ENCODE measurements at places on chromosomes 5 and 9.
A peak's percentile ranks its signal among the peaks of the same experiment; 100 is the strongest.

DNA sequence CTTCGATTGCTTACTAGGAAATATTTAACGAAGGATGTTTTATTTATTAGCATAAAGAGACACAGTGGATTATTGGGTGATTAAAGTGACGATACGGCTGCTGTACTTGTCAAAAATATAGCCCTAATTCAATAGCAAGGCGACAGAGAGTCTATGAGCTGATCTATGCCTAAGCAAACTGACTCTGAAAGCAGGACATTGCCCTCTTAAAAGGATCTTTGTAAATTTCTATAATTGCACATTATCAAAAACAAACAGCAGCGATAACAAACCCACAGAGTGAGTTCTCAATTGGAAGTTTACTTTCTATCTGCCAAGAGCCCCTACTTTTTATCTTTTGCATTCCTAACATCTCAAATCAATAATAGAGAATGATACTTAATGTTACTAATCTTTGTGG, 31.4 kb downstream of the TLX3 start:
- H3K36me3 ChIP-seq, result no peaks in the 10 kb centered on the region
- H3K4me3 ChIP-seq, result no peak overlapping the region
- no peak for DNase-seq
- no peak overlapping the region for H3K27ac ChIP-seq
- no peaks in the 10 kb centered on the region for H3K4me1 ChIP-seq

DNA sequence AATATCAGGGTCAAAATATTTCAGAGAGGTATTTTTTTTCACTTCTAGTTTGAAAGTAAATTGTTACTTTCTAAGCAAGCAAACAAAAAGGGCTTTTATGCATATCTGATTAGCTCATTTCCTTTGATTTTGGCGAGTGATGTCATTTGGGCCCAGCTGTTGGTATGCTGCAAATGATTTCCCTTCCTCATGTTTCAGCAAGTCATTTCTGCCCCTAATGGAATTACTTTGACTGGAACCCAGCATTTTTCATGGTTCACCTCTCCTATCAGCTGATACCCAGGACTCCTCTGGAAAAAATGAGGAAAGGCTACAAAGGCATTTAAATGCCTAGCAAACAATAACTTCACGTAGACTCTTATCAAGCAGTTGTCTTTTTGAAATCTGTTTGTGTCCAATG, 500.6 kb downstream of the EBF1 start:
- DNase-seq, result no peak
- H3K4me1 ChIP-seq, result no peaks in the 10 kb centered on the region
- no peak overlapping the region for H3K4me3 ChIP-seq
- H3K36me3 ChIP-seq, result no peaks in the 10 kb centered on the region
- H3K27ac ChIP-seq, result no peak overlapping the region

- DNase-seq, result no peak
- no peak overlapping the region for H3K27ac ChIP-seq
- H3K27me3 ChIP-seq, result peaks cover 7% of the 10 kb centered on the region
- H3K4me3 ChIP-seq, result no peak overlapping the region
- no peaks in the 10 kb centered on the region for H3K4me1 ChIP-seq
Measured at GRCh38 chr9:79962836-79963235, 391.1 kb downstream of the TLE4 start.

DNA sequence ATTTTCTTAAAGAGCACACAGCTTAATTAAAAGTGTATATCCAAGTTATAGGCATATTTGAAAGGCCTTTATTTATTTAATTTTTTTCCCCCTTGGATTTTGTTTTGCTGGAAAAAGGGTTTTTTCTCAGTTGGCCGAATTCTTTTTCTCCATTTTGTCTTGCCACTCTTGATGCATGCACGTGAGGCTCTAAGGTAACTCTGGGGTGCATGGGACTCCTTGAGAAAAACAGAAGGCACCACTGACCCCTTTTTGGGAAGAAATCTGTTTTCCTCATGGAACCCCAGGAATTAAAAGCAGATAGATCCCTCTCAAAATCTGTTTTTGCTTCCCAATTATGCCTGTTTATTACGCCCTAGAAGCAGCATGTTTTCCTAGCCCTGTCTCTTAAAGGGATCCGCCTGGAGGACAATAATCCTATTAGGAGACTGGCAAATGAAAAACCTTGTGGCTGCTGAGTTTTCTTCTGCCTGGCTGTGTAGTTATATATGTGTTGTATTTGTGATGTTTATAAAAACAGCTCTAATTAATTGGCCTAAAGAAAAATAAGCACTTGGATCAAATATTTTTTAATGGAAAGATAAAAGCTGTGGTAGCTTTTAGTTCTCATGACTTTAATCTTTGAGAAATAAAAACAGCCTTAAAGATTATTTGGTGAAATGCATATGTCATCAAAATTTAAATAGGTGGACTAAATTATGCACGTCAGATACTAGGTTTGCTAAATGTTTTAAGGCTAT, 435.1 kb upstream of the CDH9 start:
- H3K27ac ChIP-seq, result no peak overlapping the region
- no peaks in the 10 kb centered on the region for H3K4me1 ChIP-seq
- H3K36me3 ChIP-seq, result no peaks in the 10 kb centered on the region

DNA sequence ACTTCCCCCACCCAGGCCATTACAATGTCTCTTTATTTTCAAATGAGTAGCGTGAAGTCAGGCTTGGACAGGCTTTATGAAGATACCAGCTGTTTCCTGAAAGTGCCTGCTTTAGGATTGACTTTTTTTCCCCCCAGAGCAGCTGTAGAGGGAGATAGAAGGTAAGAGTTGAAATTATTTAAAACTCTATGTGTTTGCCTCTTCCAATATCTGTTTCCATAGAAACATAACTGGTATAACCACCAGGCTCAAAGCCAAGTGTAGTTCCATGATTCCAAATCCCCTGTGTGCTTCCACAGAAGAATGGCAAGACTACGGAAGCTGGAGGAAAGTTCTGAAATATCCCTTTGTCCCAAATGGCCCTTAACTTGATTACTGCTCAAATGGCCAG, 87.4 kb upstream of the TBC1D2 start:
- H3K27ac ChIP-seq, result no peak overlapping the region
- H3K27me3 ChIP-seq, result no peaks in the 10 kb centered on the region
- no peak for DNase-seq
- H3K4me3 ChIP-seq, result no peak overlapping the region

GRCh38 chr5:170640731-170641588, 137.1 kb downstream of the KCNIP1 start:
- H3K4me3 ChIP-seq, result no peak overlapping the region
- no peaks in the 10 kb centered on the region for H3K4me1 ChIP-seq
- H3K27me3 ChIP-seq, result peaks cover 4% of the 10 kb centered on the region
- H3K27ac ChIP-seq, result no peak overlapping the region

DNA sequence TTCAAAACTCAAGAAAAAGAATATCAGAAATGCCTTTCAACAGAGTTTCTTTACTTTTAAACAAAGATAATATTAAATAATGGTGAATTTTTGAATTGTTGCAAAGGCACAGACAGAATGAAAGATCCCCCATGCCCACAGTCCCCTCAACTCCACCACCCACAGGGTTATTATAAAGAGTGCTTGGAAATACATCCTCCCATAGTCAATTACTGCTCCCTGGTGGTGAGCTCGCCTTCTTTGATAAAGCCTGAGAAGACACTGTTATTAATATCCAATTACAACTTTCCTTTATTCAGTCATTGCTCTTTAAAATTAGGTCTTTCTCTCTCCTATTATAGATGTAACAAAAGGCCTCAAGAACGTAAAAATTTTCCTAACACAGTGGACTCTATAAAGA, 490.2 kb upstream of the RORB start:
- H3K27me3 ChIP-seq, result no peaks in the 10 kb centered on the region
- no peak for DNase-seq
- no peaks in the 10 kb centered on the region for H3K36me3 ChIP-seq
- H3K4me3 ChIP-seq, result no peak overlapping the region

GRCh38 chr5:90263102-90263820, 146.3 kb downstream of the CETN3 start:
- DNase-seq, result no peak
- H3K27me3 ChIP-seq, result no peaks in the 10 kb centered on the region
- no peak overlapping the region for H3K27ac ChIP-seq
- H3K36me3 ChIP-seq, result no peaks in the 10 kb centered on the region
- H3K4me3 ChIP-seq, result no peak overlapping the region

GRCh38 chr9:73919712-73920111, 577.4 kb upstream of the RORB start:
- no peaks in the 10 kb centered on the region for H3K27me3 ChIP-seq
- no peak overlapping the region for H3K27ac ChIP-seq
- DNase-seq, result no peak
- H3K4me1 ChIP-seq, result no peaks in the 10 kb centered on the region

DNA sequence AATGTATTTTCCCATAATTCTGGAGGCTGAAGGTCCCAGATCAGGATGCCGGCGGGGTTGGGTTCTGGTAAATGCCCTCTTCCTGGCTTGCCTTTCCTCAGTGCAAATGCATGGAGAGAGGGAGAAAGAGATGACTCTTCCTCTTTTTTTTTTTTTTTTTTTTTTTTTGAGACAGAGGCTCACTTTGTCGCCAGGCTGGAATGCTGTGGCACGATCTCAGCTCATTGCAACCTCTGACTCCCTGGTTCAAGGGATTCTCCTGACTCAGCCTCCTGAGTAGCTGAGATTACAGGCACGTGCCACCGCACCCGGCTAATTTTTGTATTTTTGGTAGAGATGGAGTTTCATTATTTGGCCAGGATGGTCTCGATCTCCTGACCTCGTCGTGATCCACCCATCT, 300.0 kb upstream of the TAS2R1 start:
- H3K36me3 ChIP-seq, result no peaks in the 10 kb centered on the region
- no peak for DNase-seq
- H3K27me3 ChIP-seq, result no peaks in the 10 kb centered on the region
- no peaks in the 10 kb centered on the region for H3K4me1 ChIP-seq
- H3K4me3 ChIP-seq, result no peak overlapping the region

DNA sequence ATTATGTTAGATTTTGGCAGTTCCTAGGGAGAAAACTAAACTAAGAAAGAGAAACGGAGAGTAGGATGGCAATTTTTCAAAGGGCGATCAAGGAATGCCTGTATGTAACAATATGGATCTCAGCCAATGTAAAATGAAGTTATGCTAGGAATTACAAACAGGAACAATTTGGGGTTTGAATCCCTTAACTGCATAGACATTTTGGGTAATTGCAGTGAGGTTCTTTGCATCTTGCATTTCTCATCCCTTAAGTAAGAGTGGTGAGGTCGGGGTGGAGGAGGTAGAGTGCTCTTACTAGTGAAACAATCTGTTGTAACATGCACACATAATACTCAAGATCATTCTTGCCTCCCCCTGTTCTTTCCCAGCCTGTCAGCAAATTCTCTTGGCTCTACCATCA, 137.6 kb downstream of the NPR3 start:
- no peaks in the 10 kb centered on the region for H3K4me1 ChIP-seq
- DNase-seq, result no peak
- H3K36me3 ChIP-seq, result no peaks in the 10 kb centered on the region
- H3K27ac ChIP-seq, result no peak overlapping the region
- no peak overlapping the region for H3K4me3 ChIP-seq
- H3K27me3 ChIP-seq, result no peaks in the 10 kb centered on the region

- no peaks in the 10 kb centered on the region for H3K27me3 ChIP-seq
- no peak overlapping the region for H3K27ac ChIP-seq
- H3K4me3 ChIP-seq, result no peak overlapping the region
- DNase-seq, result no peak
Measured at GRCh38 chr9:86735772-86736458, 211.4 kb downstream of the GAS1 start.

GRCh38 chr9:3567988-3568387, 42.2 kb upstream of the RFX3 start:
- no peak for DNase-seq
- no peak overlapping the region for H3K4me3 ChIP-seq
- H3K36me3 ChIP-seq, result no peaks in the 10 kb centered on the region
- H3K4me1 ChIP-seq, result no peaks in the 10 kb centered on the region

- H3K36me3 ChIP-seq, result no peaks in the 10 kb centered on the region
- no peaks in the 10 kb centered on the region for H3K4me1 ChIP-seq
- H3K27ac ChIP-seq, result no peak overlapping the region
- DNase-seq, result no peak
- H3K27me3 ChIP-seq, result no peaks in the 10 kb centered on the region
- peak overlapping the region; percentile 41 for H3K4me3 ChIP-seq
Measured at GRCh38 chr9:38227061-38227540, 158.1 kb upstream of the SHB start.

GRCh38 chr5:37771203-37771611, 68.6 kb downstream of the GDNF start:
- DNase-seq, result no peak
- H3K4me1 ChIP-seq, result no peaks in the 10 kb centered on the region
- no peak overlapping the region for H3K27ac ChIP-seq
- no peaks in the 10 kb centered on the region for H3K36me3 ChIP-seq
- H3K4me3 ChIP-seq, result no peak overlapping the region

DNA sequence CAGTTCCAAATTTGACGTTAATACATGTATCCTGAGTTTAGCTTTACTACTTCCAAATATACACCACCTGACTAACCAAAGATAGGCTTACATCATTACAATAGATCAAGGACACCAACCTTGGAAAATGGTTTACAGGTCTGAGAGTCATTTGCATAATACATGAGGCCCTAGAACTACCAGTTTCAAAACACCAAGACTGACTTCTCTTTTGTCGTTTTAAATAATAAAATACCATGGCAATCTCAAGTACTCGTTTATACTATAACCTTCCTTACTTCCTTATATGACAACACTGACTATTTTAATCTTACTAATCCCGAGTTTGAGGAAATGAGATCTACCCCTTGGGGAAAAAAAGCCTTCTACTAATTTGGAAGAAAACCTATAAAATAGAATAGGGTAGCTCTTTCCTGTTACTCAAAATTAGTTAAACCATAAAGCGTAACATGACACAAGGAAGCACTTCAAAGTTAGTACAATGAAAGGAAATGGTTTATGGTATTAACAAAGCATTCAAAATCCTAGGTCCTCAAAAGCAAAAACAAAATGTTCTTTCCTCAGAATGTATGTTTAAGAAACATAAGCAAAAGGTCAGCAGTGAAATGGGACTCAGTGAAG, 42.1 kb downstream of the UBQLN1 start:
- H3K4me1 ChIP-seq, result no peaks in the 10 kb centered on the region
- H3K27ac ChIP-seq, result no peak overlapping the region
- no peaks in the 10 kb centered on the region for H3K27me3 ChIP-seq
- H3K4me3 ChIP-seq, result no peak overlapping the region
- no peak for DNase-seq

DNA sequence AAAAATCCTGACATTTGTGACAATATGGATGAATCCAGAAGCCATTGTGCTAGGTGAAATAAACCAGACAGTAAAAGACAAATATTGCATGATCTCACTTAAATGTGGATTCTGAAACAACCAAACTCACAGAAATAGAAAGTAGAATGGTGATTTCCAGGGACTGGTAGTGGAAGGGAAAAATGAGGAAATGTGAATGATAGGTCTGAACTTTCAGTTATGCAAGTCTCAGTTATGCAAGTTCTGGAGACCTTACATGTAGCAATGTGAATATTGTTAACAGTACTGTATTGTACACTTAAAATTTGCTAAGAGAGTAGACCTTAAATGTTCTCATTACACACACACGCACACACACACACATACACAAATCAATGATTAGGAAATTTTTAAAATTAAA, 84.9 kb downstream of the SLCO4C1 start:
- no peak overlapping the region for H3K4me3 ChIP-seq
- H3K27me3 ChIP-seq, result no peaks in the 10 kb centered on the region
- no peaks in the 10 kb centered on the region for H3K36me3 ChIP-seq
- H3K4me1 ChIP-seq, result no peaks in the 10 kb centered on the region
- no peak for DNase-seq
- no peak overlapping the region for H3K27ac ChIP-seq
